Tibial nerve (tissue), 4 donors: ENCODE measurements at places on chromosomes 12 and 14. TPM values are rescaled to one million over a fixed set of nuclear protein-coding genes. Genes with fewer than 3 reads are reported as not detected.

- no peak for DNase-seq
Measured at GRCh38 chr14:33904609-33905008, 46.3 kb downstream of the EGLN3 start.

GRCh38 chr14:51895375-51895774 is 35.0 kb downstream of the GNG2 start:
- no peak for DNase-seq

DNA sequence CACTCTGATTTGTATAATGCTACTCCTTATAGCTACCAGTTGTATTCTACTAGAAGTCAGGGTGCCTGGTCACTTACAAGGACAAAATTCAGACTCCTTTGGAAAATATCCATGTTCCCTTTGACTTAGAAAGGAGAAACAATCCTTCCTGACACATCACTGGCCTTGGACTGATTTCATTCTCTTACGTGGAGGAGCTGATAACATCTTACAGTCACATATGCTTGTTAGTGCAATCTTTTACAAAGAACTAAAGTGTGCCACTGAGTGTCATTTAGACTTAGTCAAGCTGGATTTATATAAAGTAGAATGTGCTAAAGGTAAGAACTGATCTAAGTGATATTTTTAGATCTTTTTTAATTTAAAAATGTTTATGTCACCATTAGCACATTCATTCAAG is 131.0 kb upstream of the TMTC2 start:
- no peak for DNase-seq

DNA sequence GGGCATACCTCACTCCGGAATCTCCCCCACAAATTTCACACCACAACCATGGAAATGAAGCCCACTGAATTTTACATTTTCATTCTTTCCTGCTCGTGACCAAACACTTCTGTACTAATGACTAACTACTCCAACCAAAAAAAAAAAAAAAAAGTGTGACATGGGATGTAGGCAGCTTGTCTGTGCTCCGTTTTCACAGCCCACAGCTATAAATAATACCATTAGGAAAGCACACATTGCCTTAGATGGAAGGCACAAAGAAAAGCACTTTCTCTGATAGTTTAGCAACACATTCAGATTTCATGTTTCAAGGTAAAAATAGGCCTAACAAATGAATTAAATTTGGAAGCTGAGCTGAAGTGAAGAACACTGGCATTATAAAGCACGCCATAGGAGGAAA is 42.5 kb downstream of the DUSP6 start:
- DNase-seq, result no peak

DNA sequence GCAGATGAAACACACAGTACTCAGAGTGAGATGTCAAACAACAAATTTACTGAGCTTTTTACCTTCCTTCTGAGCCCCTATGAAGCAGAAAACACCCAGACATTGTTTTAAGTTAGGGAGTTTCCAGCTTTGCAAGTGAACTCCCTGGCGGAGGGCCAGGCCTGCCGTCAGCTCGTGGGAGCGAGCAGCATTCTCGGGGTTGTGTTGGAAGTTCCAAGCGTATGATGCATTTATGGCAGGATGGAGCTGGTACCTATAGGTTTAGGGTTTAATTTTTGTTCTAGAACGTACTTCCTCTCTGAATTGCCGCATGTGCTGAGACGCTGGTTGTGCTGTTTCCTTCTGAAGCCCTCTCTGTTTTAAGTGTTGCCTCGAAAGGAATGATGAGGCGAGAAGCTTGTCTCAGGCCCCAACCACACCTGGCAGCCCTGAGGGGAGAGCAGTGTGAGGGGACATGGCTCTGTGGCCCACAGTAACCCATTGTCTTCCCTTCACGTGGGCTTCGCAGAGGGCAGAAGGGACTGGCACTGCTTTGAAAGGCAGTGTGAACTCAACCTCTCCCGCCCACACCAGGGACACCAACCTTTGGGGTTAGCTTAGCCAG is 76.6 kb downstream of the SSPN start:
- DNase-seq, result peak; percentile 75

Gene LRP6
- total RNA-seq, result 30.6 TPM

Gene SPX
- total RNA-seq, result 2.4 TPM

Gene LMO3
- total RNA-seq, result 26.6 TPM

GRCh38 chr14:71261206-71261605 is 353.9 kb downstream of the PCNX1 start:
- no peak for DNase-seq

GRCh38 chr14:100290607-100291304 is 15.5 kb downstream of the SLC25A29 start:
- DNase-seq, result no peak

Gene CISTR
- not detected for total RNA-seq

Gene TBPL2
- not detected for total RNA-seq

DNA sequence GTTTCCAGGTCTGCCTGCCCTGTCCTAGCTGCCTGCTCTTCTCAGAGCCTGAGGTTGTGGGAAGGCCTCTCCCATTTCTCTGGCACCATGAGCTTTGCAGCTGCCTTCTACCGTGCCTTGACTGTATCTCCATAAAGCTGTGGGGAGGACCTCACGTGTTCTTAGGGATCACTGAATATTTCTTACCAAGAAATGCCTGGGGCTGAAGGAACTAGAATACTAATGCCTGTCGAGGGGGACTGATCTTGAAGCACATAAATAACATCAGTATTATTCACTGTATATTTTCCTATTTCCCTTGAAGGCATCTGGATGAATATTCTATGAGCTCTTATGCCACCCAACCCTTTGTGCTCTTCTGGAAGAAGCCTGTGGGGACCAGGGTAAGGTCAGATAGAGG is 103.4 kb downstream of the APAF1 start:
- no peak for DNase-seq

GRCh38 chr12:88058719-88059077 is 29.5 kb upstream of the C12orf50 start:
- no peak for DNase-seq

Gene EML1
- total RNA-seq, result 32.4 TPM

DNA sequence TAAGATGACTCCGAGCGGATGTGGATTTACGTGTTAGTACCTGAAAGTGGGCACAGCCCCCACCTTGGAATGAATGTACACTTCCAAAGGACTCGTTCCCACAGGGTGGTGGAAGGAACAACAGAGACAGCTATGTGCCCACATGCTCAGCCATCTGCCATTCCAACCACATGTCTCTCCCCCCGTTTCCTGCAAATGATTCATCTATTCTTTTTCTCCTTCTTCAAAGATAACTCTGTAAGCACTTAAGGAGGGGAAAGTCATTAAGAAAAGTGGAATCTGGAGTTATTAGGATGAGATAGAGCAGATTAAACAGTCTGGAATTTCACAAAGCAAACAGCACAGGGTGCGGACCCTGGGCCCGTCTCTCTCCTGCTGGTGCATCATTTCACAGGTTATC is 18.5 kb upstream of the DUSP6 start:
- DNase-seq, result no peak
